SHP77 treated with DMSO at 0.1 percent for 48 hours (cell line): ENCODE measurements at places on chromosomes 4 and X.

- DNase-seq = no peak
Measured at GRCh38 chrX:63750811-63751210, 34.2 kb downstream of the ARHGEF9 start.

- no peak for DNase-seq
Measured at GRCh38 chr4:138389976-138390685, 148.0 kb upstream of the SLC7A11 start.

GRCh38 chr4:3880615-3881120 lies 114.5 kb downstream of the ADRA2C start:
- peak; percentile 1 for DNase-seq

GRCh38 chr4:41857226-41857641 lies 78.0 kb upstream of the TMEM33 start:
- DNase-seq = no peak

- no peak for DNase-seq
Measured at GRCh38 chr4:156665780-156666366, 305.7 kb downstream of the PDGFC start.

DNA sequence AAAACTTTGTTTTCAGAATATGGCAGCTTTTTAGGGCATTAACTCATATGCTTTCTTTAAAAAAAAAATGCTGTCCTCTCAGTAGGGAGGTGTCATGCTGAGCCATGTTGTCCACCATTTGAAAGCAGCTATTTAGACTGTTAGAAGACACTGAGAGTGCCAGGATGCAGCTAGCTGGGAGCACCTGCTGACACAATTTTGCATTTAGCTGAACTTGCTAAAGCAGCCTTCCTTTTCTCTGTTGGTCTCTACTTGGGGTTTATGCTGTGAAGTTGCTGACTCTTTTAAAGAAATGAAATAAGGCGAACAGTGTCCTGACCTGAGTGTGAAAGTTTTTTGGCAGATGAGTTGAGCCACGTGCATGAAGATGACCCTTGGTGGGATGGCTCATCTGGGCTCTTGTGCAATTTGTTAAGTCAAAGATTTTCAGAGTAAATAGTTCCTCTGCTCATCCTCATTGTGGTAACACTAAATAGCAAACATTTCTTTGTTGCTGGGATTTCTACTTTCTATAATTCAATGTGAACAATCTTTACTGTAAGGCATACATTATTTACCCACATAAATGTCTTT lies 64.5 kb downstream of the CDS1 start:
- no peak for DNase-seq
